Memory B cell (primary cell): ENCODE measurements at places on chromosomes 7 and 10.

DNA sequence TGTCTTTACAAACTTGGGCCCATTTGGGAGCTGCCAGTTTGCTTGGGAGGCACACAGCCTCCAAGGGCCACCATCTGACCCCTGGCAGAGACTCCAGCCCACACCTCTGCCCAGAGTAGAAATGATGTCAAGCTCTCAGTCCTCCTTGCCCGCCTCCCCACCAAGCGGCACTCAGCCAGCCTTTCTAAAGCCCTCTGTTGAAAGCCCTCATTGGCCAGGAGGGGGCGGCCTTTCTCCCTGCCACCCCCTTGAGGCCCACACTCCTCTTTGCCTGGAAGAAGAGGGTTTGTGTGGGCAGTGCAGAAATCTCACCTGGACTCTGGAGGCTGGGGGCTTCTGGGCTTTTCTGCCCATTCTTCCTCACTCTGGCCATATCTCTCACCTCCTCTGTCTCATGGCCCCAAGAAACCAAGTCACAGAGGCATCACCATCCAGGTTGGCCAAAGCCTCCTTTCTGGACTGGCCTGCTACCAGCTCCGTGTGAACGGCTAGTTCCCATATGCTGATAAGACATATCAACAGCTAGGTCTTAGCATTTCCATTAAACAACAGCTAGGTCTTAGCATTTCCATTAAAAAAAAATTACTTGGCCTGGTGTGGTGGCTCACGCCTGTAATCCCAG is 36.1 kb downstream of the UBTD1 start:
- no peak for DNase-seq

DNA sequence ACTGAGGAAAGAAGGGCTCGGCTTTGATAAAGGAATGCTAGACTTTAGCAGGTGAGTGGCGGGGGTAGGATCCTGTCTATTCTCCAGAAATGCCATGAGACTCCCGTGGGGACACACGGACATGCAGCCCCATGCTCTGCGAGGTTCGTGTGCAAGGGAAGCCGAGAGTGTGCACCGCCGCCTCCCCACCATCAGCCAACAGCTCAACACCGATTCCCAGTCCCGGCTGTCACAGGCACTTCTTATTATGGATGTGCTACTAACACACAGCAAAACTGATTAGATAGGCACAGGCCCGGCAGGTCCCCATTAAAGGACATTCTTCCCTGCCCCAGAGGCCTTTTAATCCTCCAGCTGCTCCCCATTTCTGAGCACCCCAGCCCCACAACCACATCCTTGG is 154.4 kb downstream of the PRKAG2 start:
- DNase-seq: no peak

DNA sequence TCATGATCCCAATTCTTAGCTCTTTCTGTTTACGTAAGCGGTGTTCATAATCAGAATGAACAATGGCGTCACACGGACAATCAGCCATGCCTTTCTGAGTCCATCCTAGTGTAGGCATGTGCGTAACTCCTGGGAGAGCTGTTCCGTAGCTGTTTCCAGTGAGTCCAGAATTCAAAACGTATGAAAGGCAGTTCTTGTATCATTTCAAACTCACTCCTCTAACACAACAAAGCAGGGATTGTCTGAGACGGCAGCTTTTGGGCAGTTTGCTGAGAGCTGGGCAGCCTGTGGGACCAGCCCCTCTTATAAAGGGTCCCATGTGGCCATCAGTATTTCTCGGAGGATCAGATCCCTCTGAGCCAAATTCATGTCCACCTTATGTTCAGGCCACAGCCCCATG is 43.4 kb downstream of the PSPH start:
- DNase-seq: no peak

GRCh38 chr7:74417419-74417971 is 36.2 kb upstream of the GTF2IRD1 start:
- DNase-seq: peak; percentile 58

DNA sequence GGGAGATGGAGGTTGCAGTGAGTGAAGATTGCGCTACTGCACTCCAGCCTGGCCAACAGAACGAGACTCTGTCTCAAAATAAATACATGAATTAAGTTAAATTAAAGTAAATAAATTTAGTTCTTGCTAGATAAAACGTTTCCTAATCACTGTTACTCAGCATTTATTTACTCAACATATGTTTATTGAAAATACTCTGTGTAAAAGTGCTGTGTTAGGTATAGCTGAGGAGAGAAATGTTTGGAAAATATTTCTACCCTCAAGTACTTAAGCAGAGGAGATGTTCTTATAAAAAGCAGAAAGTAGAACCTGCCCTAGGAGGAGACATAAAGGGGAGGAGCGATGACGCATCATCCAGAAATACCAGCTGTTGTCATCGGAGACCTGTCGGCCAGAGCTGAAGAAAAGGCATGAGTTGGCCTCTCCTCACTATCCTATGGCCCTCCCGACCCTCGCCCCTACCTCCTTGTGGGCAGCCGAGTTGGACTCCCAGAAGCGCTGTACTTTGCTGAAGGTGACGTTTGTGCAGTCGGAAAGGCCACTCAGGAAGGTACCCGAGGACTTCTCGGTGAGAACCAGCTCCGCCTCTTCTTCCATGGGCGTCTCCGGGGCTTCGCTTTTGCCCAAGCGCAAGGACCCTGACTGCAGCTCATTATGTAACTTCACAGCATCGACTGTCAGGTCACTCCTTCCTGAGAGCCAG is 1.1 kb downstream of the RRP12 start:
- peak; percentile 69 for DNase-seq

- no peak for DNase-seq
Observed at GRCh38 chr10:43049081-43049551, 27.8 kb upstream of the RET start.

DNA sequence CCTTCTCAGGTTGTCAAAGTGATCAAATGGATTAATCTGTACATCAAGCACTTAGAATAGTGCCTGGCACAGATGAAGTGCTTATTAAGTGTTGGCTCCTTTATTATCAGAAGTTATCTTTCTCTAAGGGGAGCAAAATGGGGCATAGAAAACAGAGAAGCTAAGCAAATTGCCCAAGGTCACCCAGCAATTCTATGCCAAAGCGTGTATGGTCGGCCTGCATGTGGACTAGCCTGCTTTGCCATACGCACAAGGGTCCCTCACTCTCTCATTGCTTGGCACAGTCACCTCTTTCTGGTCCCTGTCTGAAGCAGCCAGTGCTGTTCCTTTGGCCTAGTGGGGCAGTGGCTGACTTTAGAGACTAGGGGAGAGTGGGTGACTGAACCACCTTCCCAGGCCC is 45.3 kb downstream of the CDH23 start:
- no peak for DNase-seq

DNA sequence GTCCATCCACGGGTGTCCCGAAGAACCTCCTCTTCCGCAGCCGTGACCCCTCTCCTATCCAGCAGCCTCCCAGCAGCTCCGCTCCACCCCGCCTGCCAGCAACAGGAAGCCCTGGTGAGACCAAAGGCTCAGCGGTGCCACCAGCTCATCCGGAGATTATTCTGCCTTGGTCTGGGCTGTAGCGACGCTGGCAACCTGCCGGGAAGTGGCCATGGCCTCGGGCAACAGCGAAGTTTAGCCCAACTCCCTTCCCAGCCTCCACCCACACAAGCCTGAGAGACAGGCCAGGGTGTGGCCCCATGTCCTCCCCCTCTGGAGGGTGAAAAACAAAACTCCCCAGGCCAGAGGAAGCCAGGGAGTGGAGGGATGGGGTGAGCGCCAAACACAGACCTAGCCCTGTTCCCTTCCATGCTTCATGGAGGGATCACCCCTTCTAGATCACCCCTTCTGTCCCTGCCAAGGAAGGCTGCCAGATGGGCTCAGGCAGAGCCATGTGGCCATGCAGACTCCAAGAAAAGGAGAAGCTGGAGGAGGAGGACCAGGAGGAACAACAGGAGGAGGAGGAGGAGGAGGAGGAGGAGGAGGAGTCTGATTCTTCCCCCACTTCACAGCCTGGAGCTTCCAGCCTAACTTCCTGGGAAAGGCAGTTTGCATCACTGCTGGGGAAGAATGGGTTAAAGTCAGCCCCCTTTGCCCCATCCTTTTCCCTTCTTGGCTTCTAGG is 918 bp downstream of the CALHM2 start:
- DNase-seq: no peak

- no peak for DNase-seq
Observed at GRCh38 chr7:107605218-107605815, 25.3 kb downstream of the BCAP29 start.

GRCh38 chr7:140778568-140778967 is 82.1 kb downstream of the NDUFB2 start:
- no peak for DNase-seq

GRCh38 chr10:84845628-84846261 is 517.4 kb downstream of the CCSER2 start:
- DNase-seq: no peak

- no peak for DNase-seq
Observed at GRCh38 chr7:129278688-129279087, 53.9 kb downstream of the AHCYL2 start.

DNA sequence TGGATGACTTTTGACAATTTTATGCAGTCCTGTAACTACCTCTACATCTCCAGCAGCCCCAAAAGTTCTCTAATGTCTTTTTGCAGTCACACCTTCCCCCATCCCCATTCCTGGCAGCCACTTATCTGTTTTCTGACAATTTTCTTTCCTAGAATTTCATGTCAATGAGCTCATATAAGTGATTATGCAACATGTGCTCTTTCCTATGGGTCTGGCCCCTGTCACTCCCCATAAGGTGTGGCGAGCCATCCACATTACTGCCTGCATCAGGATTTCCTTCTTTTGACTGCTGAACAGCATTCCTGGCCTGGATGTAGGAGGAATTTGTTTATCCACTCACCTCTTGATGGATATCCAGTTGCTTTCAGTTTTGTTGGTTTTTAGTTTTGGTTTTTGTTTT is 146.7 kb upstream of the MGMT start:
- no peak for DNase-seq

GRCh38 chr10:86689146-86689545 is 20.8 kb downstream of the LDB3 start:
- no peak for DNase-seq

GRCh38 chr7:131235489-131236317 is 92.0 kb upstream of the MKLN1 start:
- no peak for DNase-seq

- no peak for DNase-seq
Observed at GRCh38 chr7:148380596-148381419, 209.8 kb upstream of the C7orf33 start.

- DNase-seq: no peak
Observed at GRCh38 chr7:7438851-7439250, 96.8 kb downstream of the COL28A1 start.

GRCh38 chr10:75111907-75112679 is 637 bp downstream of the SAMD8 start:
- DNase-seq: peak; percentile 64

- no peak for DNase-seq
Observed at GRCh38 chr7:105611856-105612775, 30.8 kb upstream of the EFCAB10 start.

DNA sequence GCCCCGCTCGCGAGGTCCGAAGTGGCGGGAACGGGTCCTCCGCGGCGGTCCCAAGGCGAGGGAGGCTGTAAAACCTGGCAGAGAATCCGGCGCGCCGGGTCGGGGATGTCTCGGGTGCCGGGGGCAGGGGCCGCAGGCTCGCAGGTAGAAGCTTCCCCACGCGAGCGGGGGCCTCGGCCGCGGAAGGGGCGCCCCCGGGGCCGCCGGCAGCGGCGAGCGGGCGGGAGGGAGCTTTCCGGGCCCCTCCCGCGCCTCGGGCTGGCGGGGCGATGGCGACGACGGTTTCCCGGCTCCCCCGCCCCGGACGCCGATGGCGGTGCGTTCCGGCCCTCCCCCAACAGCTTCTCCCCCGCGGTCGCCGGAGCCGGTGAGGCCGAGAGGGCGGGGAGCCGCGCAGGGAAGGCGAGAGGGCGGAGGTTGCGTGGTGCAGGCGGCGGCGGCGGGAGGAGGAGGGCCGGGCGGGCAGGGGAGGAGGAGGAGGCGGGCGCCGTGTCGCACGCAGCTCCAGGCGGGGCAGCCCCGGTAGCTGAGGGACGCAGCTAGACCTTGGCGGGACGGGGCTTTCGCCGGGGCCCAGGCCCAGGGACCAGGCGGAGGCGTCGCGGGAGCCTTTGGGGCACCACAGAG is at the start of gene CUL1:
Gene CUL1 (plus strand): TSS at position 507 of the 627 bp plus-strand sequence. CDS start 31,220 bp downstream, outside the sequence.
- peak; percentile 77 for DNase-seq

- DNase-seq: no peak
Observed at GRCh38 chr10:78134773-78135306, 101.2 kb downstream of the RPS24 start.

- DNase-seq: no peak
Observed at GRCh38 chr7:6023974-6024435, 7.2 kb upstream of the ANKRD61 start.

DNA sequence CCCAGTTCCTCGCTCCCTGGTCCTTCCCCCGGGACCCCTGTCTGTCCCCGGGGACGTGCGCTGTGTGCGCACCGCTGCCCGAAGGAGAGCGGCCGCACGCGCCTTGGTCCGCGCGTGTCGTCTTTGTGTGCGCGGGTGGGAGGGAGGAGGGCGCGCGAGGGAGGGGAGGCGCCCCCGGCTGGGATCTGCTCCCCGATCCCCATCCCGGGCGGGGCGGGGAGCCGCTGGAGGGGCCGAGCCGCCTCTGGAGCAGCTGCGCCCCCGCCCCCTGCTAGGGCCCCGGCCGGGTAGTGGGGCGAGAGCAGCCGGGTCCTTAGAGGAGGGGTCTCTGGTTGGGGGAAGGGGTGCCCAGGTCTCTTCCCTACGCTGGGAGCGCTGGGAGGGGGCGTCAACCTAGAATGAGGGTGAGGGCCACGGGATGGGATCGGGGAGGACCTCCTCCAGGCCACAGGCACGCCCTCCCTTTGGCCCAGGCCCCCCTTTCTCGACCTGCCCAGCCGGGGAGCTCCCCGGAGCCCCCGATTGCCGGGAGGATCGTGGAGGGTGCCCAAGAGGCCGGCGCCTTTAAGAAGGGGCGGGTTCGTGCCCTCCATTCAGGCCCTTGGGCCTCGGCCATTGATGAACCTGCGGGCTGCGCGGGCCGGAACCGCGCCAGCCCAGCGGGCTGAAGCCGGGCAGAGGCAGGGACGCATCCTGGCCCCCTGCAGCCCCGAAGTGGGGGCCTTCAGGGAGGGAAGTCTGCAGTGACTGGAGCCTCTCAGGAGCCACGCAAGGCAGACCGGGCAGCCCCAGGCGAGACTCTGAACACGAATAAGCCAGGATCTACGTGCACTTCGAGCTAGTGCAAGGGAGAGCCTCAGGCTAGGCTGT is 678 bp downstream of the SH2B2 start:
- DNase-seq: peak; percentile 55

GRCh38 chr7:55121249-55121648 is 102.4 kb downstream of the EGFR start:
- no peak for DNase-seq

- DNase-seq: no peak
Observed at GRCh38 chr7:29573567-29573966, 9.9 kb downstream of the PRR15 start.

DNA sequence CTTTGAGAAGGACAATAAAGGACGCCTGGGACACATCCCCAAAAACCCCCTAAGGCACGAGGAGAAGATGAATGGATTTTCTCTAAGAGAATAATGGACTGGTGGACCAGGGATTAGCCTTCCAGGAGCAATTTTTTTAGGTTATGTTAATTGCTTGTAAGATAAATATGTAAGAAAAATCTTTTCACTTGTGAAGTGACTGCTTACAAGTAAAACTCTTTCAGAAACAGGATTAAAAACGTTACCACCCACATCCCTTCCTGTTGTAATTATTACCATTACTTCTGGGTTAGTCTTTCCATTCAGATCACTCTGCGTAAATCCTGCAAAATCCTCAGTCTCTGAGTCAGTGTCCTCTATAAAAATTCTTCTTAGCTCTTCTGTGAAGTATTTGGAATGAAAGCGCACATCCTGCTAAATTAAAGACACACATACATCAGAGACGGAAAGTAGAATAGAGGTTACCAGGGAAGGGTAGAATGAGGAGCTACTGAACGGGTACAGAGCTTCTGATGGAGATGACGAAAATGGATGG is 34.3 kb downstream of the CDCA7L start:
- DNase-seq: no peak

GRCh38 chr7:132410861-132411541 is 165.3 kb downstream of the PLXNA4 start:
- DNase-seq: no peak
